ENCODE measurements at places on chromosomes 16 and 17. TPM values are rescaled to one million over a fixed set of nuclear protein-coding genes. Genes with fewer than 3 reads are reported as not detected.

DNA sequence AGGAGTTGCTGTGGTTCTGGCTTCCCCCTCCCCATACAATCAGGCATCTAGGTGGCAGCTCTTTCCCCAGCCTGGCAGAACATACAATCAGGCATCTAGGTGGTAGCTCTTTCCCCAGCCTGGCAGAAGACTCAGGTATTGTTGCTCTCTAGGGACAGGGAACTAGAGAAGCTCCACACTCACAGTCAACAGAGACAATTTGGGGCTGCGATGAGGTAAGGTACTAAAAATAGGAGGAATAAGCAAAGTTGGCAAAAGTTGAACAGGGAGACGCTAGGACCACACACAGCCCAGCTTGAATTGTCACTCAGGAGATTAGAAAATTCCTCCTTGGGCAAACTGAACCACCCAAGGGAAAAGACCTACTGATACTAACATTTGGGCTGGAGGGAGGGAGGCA lies 315.5 kb upstream of the CDH5 start:
- no peak overlapping the region for H3K27ac ChIP-seq
- H3K27me3 ChIP-seq, result no peaks in the 10 kb centered on the region
- DNase-seq, result no peak
- no peaks in the 10 kb centered on the region for H3K36me3 ChIP-seq
- H3K4me3 ChIP-seq, result no peak overlapping the region

DNA sequence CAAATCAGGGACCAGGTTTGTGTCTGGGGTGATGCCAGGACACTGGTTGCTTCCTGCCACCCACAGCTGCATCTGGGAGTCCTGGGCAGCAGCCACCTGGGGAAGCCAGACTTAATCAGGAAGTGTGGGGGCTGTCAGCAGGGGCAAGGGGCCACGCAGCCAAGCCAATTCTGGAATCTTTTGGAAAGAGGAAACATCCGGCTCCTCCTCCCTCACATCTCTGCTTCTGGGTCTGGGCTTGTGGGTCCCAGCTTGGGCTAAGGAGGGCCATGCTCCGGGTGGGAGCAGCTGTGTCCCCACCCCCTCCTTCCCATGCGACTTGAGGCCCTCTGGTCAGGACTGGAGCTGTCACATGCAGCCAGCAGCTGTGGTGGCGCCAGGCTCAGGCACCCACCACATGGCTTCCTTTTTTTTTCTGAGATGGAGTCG lies 37.0 kb upstream of the CCDC182 start:
- no peak for DNase-seq
- no peaks in the 10 kb centered on the region for H3K36me3 ChIP-seq

- H3K4me1 ChIP-seq, result no peaks in the 10 kb centered on the region
- no peaks in the 10 kb centered on the region for H3K36me3 ChIP-seq
- no peak overlapping the region for H3K4me3 ChIP-seq
- H3K27me3 ChIP-seq, result peaks cover 21% of the 10 kb centered on the region
- no peak for DNase-seq
- H3K27ac ChIP-seq, result no peak overlapping the region
These were observed 88.6 kb upstream of the BRD7 start for GRCh38 chr16:50457423-50457822.

- H3K4me3 ChIP-seq, result peak within 1 kb of the TSS; percentile 95
- peak within 1 kb of the TSS; percentile 95 for H3K27ac ChIP-seq
- H3K27me3 ChIP-seq, result no peaks in the 10 kb centered on the region
- H3K36me3 ChIP-seq, result peaks cover 17% of the 10 kb centered on the region
These were observed at the start of gene PRKAR1A for GRCh38 chr17:68512247-68512959. Gene PRKAR1A (plus strand): TSS chr17:68512430. CDS start chr17:68515400, 2,970 bp downstream.

DNA sequence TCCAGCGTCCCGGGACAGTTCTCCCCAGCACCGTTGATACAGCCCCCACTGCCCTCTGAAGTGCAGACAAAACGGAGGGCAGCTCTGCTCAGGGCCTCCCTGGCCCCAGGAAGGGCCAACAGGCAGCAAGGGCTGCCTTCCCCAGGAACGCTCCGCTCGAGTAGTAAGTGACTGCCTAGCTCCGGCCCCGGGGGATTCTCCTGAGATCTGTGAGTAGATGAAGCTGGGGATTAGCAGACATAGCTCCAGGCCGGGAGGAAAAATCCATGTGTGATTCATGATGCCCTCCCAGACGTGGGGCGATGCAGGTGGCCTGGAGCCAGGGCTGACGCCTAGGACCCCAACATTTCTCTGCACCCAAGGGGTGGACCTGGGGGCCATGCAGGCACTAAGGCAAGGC lies 85.3 kb downstream of the ENGASE start:
- H3K4me3 ChIP-seq, result no peak overlapping the region
- no peaks in the 10 kb centered on the region for H3K27me3 ChIP-seq
- no peaks in the 10 kb centered on the region for H3K36me3 ChIP-seq
- H3K4me1 ChIP-seq, result no peaks in the 10 kb centered on the region

DNA sequence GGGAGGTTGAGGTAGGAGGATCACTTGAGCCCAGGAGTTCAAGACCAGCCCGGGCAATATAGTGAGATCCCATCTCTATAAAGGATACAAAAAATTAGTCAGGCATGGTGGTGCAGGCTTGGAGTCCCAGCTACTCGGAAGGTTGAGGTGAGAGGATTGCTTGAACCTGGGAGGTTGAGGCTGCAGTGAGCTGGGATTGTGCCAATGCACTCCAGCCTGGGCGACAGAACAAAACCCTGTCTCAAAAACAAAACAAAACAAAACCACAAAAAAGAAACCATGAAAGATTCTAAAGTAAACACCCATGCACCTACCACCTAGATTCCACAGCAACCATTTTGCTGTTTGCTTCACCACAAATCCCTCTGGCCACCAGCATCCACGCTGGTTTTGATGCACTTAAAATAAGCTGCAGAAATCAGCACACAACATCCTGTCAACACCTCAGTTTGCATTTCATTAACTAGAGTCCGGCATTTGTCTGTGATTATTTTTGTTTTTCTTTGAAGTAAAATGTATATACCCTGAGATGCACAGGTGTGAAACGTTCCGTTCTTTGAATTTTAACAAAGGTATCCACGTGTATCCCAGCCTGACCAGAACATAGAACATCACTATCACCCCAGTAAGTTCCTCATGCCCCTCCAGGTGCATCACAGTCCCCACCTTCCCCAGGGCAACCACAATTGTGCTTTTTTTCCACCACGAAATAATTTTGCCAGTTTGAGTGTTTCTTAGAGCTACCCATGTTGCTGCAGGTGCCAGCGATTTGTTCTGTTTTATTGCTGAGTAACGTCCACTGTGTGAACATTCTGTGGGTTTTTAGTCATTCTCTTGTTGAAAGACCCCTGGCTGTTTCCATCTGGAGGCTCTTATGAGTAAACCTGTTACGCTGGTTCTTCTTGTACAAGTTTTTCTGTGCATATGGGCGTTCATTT lies 191.5 kb downstream of the SEC14L1 start:
- H3K27me3 ChIP-seq, result no peaks in the 10 kb centered on the region
- H3K4me3 ChIP-seq, result no peak overlapping the region
- no peak for DNase-seq

- H3K4me1 ChIP-seq, result peaks cover 11% of the 10 kb centered on the region
- DNase-seq, result no peak
- H3K36me3 ChIP-seq, result peaks cover 5% of the 10 kb centered on the region
- no peaks in the 10 kb centered on the region for H3K27me3 ChIP-seq
These were observed 536 bp downstream of the SLC38A10 start for GRCh38 chr17:81294512-81295030.

DNA sequence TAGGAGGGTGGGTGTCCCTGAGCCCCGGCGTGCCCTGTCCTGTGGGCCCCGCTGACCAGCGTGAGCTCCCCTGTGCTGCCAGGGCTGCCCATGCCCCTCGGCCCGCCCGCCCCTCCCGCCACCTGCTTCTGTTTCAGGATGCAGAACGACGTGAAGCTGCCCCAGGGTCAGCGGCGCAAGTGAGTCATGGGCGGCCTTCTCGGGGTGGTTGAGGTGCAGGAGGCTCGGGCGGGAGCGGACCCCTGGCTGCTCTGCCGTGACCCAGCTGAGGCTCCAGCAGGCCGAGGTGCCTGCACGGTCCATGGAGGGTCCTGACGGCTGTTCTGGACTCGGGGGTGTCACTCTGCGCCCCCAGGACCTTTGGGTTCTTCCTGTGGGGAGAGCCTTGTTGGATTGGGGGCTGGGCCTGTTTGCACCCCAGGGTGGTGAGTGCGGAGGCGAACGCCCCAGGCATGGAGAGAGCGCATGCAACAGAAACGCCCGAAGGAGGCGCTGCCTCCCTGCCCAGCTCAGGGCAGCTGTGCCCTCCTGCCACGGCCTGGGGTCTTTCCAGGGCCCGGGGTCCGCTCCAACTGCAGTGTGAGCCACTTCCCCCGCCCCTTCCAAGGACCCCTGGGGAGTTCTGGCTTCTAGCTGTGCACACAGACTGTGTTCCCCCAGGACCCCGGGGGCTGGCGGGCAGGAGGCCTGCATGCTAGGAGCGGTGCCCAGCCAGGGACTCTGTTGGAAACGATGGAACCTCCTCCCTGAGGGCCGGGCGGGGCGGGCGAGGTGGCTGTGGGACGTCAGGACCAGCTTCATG lies 4.0 kb downstream of the SLC25A10 start:
- H3K27me3 ChIP-seq, result no peaks in the 10 kb centered on the region
- H3K4me1 ChIP-seq, result peaks cover 22% of the 10 kb centered on the region
- no peak overlapping the region for H3K27ac ChIP-seq
- DNase-seq, result no peak
- H3K4me3 ChIP-seq, result no peak overlapping the region

- peaks cover 48% of the 10 kb centered on the region for H3K4me1 ChIP-seq
- no peaks in the 10 kb centered on the region for H3K27me3 ChIP-seq
- DNase-seq, result no peak
These were observed 21.4 kb downstream of the ADORA2B start for GRCh38 chr17:15966183-15966878.

DNA sequence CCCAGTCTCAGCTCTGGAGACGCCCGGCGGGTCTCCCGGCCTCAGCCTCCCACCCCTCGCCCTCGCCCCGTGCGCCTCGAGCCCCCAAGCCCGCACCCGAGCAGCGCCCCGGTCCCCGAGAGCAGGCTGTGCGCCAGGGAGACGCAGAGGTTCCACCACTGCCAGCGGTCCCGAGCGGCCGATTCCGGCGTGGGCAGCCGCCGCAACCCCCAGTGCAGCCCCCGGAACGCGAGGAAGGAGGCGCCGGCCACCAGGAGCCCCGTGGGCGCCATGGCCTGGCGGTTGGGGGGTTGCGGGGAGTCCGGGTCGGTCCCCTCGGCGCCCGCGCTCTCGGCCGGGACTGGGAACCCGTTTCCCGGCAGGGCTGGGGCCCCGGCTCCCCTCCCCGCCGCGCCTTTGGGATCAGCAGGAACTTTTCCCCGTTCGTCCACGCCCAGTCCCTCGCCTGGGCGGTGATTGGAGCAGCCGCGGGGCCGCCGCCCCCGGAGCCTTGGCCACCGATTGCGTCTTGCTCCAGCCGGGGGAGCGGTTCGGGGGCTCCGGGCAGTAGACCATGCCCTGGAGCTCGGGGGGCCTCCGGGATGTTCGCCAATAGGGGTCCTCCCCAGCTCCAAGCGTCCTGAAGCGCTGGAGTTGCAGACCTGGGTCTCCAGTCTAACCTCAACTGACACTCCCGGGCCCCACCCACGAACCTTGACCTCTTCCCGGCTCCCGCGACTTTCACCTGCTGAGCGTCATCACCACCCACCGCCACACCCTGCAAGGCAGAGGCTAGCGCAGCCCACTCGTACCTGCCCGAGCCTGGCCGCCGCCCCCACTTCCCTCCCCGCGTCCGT lies at the start of gene TLCD2:
TSS of gene TLCD2 (minus strand) at position 407 of the 836 bp plus-strand sequence. CDS start at position 272, 135 bp downstream.
- peak within 1 kb of the TSS; percentile 11 for H3K27ac ChIP-seq
- peaks cover 31% of the 10 kb centered on the region for H3K36me3 ChIP-seq
- H3K27me3 ChIP-seq, result no peaks in the 10 kb centered on the region

- DNase-seq, result no peak
- H3K4me3 ChIP-seq, result no peak overlapping the region
- H3K27ac ChIP-seq, result no peak overlapping the region
- H3K4me1 ChIP-seq, result no peaks in the 10 kb centered on the region
- H3K27me3 ChIP-seq, result no peaks in the 10 kb centered on the region
These were observed 124.6 kb upstream of the TMEM97 start for GRCh38 chr17:28194382-28194781.

DNA sequence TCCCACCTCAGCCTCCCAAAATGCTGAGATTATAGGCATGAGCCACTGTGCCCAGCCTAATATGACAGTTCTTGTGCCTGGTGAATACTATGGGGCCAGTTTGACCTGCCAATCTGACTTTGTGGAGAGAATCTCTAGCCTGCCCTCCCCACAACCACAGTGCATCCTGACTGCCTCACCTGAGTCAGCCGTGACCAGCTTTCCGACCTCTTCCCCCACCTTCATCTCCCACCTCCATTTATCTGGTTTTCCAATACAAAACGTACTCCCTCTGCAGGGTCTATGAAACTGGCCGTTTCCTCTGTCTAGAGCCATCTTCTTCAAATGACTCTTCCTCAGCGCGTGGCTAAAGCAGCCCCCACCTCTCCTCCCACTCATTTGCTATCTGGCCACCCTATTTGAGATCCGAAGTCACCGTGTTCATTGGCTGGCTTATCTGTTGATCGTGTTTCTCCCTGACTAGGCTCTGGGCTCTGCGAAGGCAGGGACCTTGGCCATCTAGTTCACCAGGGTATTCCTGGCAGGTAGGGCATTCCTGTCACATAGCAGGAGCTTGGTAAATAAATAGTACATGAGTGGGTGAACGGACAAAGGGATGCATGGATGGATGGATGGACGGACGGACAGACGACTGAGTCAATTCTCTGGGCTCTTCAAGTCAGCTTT lies 22.3 kb upstream of the PLLP start:
- no peak for DNase-seq
- peaks cover 9% of the 10 kb centered on the region for H3K27me3 ChIP-seq
- no peaks in the 10 kb centered on the region for H3K4me1 ChIP-seq
- no peaks in the 10 kb centered on the region for H3K36me3 ChIP-seq
- no peak overlapping the region for H3K27ac ChIP-seq

DNA sequence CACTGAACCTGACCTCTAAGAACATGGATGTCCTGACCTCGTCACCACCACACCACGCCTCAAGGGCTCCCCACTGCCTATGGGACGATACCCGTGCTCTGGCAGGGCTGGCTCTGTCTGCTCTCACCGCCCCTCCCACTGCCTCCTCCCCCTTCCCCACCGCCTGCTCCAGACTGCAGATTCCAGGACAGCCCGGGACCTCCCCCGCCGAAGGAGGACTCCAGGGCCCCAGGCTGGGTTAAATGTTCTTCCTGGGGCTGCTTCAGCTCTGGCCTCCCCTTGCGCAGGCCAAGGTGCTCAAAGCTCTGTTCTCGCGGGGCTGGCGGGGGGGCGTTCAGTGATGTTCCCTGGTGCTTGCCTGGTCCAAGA lies 3.1 kb downstream of the NPW start:
- peak overlapping the region; percentile 32 for H3K4me3 ChIP-seq
- H3K27me3 ChIP-seq, result no peaks in the 10 kb centered on the region
- H3K27ac ChIP-seq, result no peak overlapping the region
- DNase-seq, result peak; percentile 47
- no peaks in the 10 kb centered on the region for H3K36me3 ChIP-seq
- H3K4me1 ChIP-seq, result peaks cover 20% of the 10 kb centered on the region

GRCh38 chr16:62869837-62870236 lies 833.6 kb upstream of the CDH8 start:
- H3K27ac ChIP-seq, result no peak overlapping the region
- DNase-seq, result no peak
- no peaks in the 10 kb centered on the region for H3K4me1 ChIP-seq
- H3K36me3 ChIP-seq, result no peaks in the 10 kb centered on the region
- H3K4me3 ChIP-seq, result no peak overlapping the region

GRCh38 chr16:66961065-66961744 lies at the start of gene CES3:
Gene CES3 (plus strand): TSS chr16:66961266. CDS start chr16:66961308, 42 bp downstream.
- peak; percentile 24 for DNase-seq
- no peaks in the 10 kb centered on the region for H3K36me3 ChIP-seq
- H3K27ac ChIP-seq, result no peak within 1 kb of the TSS
- H3K4me1 ChIP-seq, result no peaks in the 10 kb centered on the region
- H3K27me3 ChIP-seq, result peaks cover 15% of the 10 kb centered on the region

FBXW10 gene
- total RNA-seq, result not detected

HAP1 gene
- total RNA-seq, result 0.52 TPM

HOXB6 gene
- not detected for total RNA-seq

CDK3 gene
- 7.5 TPM for total RNA-seq

SPATA32 gene
- not detected for total RNA-seq

CRYM gene
- 0.50 TPM for total RNA-seq

NR1D1 gene
- total RNA-seq, result 10.1 TPM

CCL2 gene
- total RNA-seq, result 44.1 TPM

PRR14 gene
- 27.3 TPM for total RNA-seq
